Panc1 (cell line): ENCODE measurements at places on chromosomes 5 and 9. TPM values are rescaled to one million over a fixed set of nuclear protein-coding genes. Genes with fewer than 3 reads are reported as not detected.

ALDH1A1 gene
- total RNA-seq: 0.54 TPM

SIMC1 gene
- 19.2 TPM for total RNA-seq

SOHLH1 gene
- total RNA-seq: not detected

CDO1 gene
- not detected for total RNA-seq

CD72 gene
- 0.72 TPM for total RNA-seq

IFNA13 gene
- not detected for total RNA-seq

CAMSAP1 gene
- 24.8 TPM for total RNA-seq

SLC22A4 gene
- 1.5 TPM for total RNA-seq

HSPA9 gene
- 424 TPM for total RNA-seq

LCN2 gene
- total RNA-seq: 1.0 TPM

ENDOG gene
- 39.9 TPM for total RNA-seq

PCBD2 gene
- 19.8 TPM for total RNA-seq

NINJ1 gene
- 26.7 TPM for total RNA-seq
